Hematopoietic multipotent progenitor cell (in vitro differentiated cells): ENCODE measurements at places on chromosomes 3 and 15. TPM values are rescaled to one million over a fixed set of nuclear protein-coding genes. Genes with fewer than 3 reads are reported as not detected.

Gene CD96
- 1.1 TPM for total RNA-seq

DNA sequence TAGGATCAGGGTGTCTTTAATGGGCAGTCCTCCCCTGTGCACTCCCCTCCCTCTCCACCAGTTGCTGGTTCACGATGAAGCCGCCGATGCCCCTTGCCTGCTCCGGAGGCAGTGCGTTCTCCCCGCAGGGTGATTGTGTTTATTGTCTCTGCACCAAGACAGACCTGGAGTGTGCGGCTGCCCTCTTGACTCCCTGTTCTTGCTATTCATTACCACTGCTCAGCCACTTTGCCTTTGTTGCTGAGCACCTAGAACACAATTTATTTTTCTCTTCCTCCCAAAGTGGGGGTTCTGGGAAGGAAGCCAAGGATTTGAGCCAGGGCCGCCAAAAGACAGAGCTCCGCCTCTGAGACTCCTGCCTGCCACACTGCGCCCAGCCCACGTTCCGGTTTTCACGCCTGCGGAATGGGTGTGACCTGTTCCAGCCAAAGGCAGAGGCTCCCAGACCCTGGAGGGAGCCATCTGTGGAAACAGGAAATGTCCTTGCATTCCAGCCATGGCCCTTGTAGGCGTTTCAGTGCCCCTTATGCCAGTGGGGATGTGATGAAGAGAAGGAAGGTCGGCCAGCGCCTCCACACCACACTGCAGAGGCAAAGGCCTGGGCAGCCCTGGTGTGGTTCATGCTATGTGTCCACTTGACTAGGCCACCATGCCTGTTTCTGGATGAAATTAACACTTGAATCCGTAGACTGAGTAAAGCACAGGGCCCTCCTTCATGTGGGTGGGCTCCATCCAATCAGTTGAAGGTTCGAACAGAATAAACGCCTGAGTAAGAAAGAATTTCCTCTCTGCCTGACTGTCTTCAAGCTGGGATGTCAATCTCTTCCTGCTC, 85.8 kb downstream of the HMG20A start:
- no peak for DNase-seq

Gene ZMYND10
- total RNA-seq, result 3.8 TPM

DNA sequence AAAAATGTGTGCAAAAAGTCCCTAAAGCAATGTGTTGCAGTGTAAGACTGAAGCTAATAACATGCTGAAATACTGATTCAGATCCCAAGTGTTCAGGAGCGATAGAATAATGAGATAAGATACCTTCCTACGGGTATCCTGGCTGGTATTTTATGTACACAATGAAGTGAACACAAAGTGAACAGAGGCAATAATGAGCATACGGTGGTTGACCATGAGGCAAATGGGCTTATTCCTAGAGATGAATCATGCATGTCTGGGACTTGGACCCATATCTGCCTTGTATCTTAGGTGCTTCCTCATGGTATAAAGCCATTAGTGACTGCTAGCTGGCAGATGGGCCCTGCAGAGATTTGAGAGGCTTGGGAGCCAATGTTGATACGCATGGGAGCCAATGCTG, 21.5 kb downstream of the PTPRG start:
- DNase-seq, result no peak

- no peak for DNase-seq
Measured at GRCh38 chr3:119416873-119417272, 46.5 kb downstream of the TMEM39A start.

DNA sequence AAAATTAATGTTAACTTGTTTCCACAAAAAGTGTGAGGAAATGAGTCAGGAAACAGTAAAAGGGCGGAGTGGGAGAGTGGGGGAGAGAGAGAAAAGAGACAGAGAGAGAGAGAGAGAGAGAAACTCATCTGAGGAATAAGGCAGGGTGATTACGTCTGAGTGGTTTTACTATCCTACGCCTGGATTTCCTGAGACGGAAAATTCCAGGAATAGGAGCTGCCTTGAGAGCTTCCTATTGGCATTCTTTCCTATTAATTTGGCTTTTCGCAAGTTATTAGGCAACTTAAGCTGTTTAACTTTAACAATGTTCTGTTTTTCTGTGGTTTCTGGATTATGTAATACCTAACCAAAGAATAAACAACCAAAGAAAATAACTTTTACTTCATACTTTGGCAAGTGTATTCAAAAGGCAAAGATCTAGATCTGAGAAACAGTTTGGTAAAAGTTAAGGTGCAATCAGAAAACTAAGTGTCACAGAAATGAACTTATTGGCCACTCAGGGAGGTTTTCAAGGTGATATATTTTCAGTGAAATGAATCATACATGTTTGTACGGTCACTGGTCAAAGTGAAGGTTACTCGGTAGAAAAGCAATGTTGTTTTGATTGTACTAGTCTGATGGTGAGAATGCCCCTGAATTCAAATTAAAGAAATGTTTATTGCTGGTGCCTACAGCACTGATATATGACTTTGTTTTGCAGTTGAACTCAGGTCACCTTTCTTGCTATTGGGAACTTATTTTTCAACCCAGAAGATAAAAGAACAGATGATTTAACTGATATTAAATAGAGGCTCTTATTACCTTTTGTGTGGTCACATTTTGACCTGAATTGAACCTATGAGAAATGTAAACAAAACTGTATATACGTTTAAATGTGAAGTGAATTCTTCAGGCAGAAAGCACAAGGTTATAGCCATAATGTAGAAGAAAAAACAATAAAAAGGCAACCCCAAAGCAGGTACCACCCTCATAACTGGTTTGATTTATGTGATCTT, 39.9 kb upstream of the TNFSF10 start:
- no peak for DNase-seq

DNA sequence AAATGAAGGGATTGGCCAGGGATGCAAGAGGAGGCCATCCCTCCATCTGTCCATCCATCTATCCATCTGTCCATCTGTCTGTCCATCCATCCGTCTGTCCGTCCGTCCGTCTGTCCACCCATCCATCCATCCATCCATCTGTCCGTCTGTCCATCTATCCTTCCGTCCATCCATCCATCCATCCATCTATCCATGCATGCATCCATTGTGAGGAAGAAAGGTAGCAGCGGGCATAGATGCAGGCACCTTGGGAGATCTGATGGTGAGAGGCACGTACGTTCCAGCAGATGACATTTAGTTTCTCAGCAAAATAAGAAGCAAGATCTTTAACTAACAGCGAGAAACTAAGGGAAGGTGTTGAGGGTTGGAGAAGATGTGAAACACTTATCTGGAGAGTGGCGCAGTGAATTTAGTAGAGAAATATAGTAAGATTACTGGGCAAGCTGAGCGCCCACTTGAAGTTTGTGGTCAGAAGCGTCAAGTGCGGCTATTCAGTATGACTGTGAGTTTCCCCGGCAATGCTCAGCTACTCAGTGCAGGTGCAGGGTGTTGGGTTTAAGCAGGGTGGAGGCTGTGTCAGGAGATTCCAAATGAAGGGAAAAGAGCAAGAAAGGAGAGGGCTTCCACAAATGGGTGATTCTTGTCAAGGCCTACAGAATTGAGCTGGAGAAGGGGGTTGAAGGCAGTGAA, 22.4 kb upstream of the SRP14 start:
- DNase-seq, result no peak

GRCh38 chr3:127350172-127351050, 62.6 kb upstream of the PRR20G start:
- DNase-seq, result no peak

DNA sequence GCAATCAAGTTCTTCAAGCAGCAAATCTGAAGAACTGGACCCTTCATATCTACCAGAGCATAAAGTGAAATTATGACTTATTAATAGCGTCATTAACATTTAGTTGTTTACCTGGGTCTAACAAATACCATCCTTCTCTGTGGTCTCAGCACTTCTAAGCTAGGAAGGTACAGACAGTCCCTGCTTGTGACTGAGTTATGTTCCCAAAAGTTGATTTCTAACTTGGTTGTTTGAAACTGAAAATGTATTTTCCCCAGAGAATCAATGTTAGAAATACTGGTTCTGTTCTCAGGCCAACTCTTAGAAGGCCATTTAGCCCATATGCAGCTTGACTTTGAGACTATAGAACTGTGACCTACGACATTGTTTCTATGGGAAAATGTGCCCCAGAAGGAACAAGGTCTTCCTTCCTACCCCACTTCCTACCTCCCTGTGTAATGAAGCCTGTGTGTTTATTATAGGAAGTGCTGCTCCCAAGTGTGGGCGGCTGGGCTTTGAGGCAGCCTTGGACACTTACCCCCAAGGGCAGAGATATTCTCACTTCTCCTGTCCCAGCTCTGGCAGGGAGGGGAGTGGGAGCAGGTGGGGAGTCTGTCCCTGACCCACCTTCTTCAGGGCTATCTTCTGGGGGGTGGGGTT, 12.2 kb upstream of the MAPK6 start:
- DNase-seq, result no peak

DNA sequence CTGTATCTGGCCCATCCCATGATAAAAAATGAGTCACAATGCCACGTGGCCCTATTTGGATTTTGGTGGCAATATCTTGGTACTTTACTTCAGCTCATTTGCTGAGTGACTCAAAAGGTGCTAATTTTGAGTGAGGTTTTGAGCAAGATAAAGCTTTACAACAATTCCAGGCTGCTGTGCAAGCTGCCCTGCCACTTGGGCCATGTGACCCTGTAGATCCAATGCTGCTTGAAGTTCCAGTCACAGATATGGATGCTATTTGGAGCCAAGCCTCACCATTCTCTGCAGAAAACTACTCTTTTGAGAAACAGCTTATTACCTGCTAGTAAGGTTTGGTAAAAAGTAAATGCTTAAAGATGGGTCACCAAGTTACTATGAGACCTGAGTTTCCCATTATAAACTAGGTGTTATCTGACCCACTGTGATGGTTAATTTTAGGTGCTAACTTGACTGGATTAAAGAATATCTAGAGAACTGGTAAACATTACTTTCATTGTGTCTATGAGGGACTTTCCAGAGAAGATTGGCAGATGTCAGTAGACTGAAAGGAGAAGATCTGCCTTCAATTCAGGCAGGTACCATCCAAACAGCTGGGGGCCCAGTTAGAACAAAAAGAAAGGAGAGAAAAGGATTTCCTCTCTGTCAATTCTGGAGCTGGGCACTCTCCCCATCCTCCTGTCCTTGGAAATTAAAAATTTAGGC, 1083.9 kb downstream of the DIPK2A start:
- no peak for DNase-seq

- DNase-seq, result no peak
Measured at GRCh38 chr15:63226155-63226883, 36.9 kb downstream of the RAB8B start.

Gene ISLR
- not detected for total RNA-seq

Gene SLC25A36
- total RNA-seq, result 113 TPM

GRCh38 chr3:64489361-64490044, 198.3 kb downstream of the ADAMTS9 start:
- no peak for DNase-seq

Gene SCG5
- total RNA-seq, result 0.27 TPM

Gene BCL2A1
- total RNA-seq, result 9.7 TPM

DNA sequence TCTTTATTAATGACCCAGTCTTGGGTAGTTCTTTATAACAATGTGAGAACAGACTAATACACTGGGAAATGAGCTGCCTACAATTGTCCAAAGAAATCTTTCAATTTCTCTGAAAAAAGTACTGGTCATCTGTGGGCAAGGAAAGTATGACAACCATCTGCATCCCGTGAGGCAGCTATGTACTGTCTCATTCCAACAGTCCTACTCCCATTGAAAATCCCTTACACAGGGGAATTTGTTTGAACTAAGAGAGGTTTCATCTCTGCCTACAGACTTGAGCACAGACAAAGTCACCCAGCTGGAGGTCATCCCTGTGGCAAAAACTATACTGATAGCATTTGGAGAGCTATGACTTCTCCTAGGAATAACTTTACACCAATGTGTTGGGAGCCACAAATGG, 27.1 kb downstream of the SHC4 start:
- DNase-seq, result no peak

GRCh38 chr3:72930754-72931153, 42.9 kb downstream of the GXYLT2 start:
- DNase-seq, result no peak

Gene WDR49
- total RNA-seq, result 23.2 TPM

- DNase-seq, result no peak
Measured at GRCh38 chr3:66923969-66924368, 74.1 kb upstream of the KBTBD8 start.

DNA sequence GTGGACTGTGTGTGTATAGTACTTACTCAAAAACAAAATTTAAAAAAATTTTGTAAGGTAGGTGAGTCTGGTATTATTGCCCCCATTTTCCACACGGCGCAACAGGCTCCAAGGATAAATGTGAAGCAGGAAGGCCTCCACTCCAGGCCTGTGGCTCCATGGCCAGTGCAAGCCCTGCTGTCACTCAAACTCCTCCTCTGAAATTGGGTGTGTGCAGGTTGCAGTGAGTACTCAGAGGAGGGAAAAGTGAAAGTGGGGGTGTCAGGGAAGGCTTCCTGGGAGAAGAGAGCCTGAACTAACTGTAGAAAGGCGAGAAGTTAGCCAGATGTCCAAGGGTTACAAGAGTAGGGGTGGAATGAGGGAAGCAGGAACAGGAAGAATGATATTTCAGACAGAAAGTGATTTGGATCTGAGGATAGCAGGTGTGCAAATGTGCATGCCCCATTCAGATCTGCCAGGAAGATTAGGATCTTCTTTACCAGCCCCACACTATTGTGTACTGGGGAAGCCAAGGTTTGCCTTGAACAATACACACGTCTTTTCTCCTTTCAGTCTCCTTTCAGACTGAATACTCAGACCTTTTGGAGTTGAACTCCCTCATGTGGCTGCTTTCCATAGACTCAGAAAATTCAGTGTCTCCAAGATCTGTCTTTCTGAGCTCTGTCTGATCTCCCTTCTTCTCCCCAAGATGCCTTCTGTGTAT, 48.7 kb upstream of the RYK start:
- peak; percentile 45 for DNase-seq

Gene TUSC7
- not detected for total RNA-seq

DNA sequence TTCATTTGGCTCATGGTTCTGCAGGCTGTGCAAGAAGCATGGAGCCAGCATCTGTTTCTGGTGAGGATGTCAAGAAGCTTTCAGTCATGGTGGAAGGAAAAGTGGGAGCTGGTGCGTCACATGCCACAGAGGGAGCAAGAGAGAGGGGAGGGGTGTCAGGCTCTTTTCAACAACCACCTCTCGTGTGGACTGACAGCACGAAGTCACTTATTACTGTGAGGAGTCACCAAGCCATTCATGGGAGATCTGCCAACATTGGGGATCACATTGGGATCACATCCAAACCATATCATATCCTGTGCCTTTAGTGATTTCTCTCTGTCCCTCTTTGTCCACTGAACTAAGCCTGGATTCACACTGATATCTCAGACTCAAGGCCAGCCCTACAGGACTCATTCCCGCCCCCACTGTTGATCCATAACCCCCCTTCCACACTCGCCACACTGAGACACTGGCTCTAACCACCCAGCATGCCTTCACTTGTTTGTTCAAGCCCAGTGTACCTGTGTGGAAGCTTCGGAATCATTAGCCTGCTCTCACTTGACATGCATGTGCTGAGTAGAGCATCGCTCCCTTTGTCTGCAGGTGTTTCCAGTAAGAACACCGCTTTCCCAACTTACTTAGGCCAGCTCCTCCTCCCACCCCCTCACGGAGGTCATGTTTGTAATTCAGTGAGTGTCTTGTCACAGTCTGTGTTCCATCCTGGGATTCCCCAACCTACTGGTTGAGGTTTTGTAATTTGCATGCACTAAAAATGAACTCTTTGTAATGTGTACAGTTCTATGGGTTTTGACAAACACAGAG, 132.2 kb downstream of the KLF13 start:
- DNase-seq, result no peak
